ENCODE measurements at places on chromosomes 12 and 14.

DNA sequence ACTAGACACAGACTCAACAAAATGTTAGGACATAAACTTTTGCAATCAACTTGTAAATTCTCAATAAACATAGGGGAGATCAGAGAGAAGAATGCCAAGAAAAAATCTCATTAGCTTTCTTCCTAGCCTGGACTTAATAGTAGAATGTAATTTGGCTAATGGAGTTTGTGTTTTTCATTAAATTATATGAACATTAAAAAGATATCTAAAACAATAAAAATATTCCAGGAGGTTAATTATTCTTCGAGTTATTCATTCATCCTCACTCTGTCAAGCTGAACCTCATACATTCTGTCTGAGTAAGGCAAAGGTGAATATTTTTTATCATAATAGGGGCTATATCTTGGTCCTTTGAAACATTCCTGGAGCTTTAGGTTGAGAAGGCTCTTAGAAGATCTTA lies 551.9 kb upstream of the TBX3 start:
- no peak for DNase-seq

- DNase-seq, result no peak
These were observed 138.7 kb upstream of the E2F7 start for GRCh38 chr12:77204083-77204482.

GRCh38 chr12:125129591-125130255 lies 64.5 kb downstream of the AACS start:
- no peak for DNase-seq

GRCh38 chr12:16076557-16076956 lies 165.4 kb downstream of the DERA start:
- DNase-seq, result peak; percentile 39

- no peak for DNase-seq
These were observed 123.1 kb downstream of the PAH start for GRCh38 chr12:102793921-102794320.

DNA sequence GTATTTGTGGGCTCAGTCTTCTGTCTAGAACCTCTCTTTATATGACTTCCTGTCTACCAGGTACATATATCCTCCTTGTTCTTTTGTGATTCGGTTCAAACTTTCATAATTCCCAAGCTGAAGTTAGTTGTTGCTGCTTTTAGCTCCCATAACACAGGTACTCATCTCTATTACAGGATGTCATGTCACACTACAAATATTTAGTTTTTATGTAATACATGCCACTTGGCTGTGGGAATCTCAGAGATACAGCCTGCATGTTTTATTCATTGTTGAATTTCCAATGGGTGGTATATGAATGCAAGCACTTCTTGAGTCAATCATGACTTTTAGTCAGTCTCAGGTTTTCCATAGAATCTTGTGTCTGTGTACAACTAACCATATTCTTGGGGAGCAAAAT lies 122.7 kb downstream of the SINHCAF start:
- no peak for DNase-seq

DNA sequence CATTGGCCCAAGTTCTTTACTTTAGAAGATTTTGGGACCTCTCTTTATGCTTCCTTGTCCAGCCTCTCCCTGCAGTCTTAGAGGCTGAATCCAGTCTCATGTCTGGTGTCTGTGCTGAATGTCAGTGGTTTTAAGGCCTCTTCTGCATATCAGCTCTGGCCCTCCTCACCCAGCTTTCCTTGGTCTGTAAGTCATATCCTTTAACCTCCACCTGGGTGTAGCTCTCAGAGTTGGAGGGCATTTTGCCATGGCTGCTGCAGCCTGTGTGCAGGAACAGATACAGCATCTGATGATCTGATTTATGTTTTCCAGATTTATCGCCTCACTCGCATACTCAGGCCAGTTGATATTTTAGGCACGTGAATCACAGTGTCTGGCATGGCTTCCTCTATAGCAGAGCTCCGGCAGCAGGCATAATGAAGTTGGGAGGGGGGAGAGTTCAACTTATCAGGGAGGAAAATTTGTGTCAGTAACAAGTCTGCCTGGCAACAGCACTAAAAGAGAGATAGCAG lies 335.0 kb downstream of the PCNX1 start:
- peak; percentile 40 for DNase-seq

DNA sequence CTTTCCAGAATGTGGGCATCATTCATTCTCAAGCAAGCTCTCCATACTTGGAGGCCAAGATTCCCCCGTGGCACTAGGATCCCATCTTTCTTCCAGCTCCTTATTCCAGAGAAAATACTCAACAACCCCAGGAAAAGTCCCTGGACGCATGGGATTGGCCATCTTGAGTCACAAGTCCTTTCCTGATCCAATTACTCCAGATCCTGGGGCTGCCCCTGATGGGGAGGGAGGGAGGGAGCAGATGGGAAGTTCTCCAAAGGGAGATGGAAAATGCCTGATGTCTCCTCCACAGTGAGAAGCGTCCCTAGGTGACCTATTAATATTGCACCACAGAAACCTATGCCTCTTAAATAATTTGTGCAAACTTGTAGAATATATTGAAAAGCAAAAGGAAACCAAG lies 12.4 kb upstream of the KCNK13 start:
- DNase-seq, result peak; percentile 7

- peak; percentile 62 for DNase-seq
These were observed 28.6 kb downstream of the EML1 start for GRCh38 chr14:99821519-99822508.

DNA sequence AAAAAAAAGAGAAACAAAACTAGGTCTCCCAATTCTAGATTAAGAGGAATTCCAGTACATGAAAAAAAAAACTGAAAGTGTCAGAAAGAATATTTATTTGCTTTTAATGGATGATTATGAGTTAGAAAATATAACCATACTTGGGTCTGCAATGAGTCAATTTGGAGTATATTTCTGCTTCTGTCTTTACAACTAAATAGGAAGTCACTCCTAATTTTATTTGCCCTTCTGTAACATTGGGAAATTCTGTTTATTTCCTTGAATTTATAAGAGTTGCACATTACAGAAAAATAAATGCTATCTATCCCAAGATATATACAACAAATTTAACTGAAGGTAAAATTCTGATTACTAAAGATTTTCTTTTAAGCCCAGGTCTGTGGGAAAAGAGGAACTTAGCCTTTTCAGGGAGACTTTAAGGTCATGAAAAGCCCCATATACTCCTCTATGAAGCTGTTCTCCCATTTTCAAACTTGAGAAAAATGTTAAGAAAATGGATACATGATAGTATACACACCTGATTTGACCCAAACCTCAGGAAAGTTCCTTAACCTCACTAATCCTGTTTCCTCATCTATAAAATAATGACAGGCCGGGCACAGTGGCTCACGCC lies 7.2 kb downstream of the SINHCAF start:
- DNase-seq, result no peak

- DNase-seq, result no peak
These were observed 595.1 kb upstream of the ATP2B1 start for GRCh38 chr12:90303771-90304170.

DNA sequence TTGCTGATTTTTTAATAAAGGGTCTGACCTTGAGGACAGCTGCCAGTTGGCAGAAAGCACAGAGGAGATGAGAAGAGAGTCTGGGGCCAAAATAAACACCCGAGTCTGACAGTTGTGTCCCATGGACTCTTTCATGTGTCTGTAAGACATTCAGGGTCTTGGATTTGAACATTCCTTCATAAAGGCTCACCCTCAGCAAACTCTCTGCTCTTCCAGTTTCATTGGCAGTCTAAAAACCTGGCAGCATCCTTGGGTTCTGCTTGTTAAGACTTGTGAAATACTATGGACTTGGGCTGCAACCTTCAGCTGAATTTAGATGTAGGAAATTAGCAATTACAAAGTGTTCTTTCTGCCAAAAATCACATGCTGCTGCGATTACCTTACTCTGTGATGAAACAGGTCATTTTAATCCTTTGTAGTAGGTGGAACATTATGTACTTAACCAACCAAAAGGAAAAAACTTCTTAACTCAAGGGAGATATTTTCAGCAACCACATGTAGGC lies 32.0 kb upstream of the LMNTD1 start:
- DNase-seq, result no peak

GRCh38 chr12:108855284-108856169 lies 1.9 kb downstream of the SSH1 start:
- peak; percentile 17 for DNase-seq

DNA sequence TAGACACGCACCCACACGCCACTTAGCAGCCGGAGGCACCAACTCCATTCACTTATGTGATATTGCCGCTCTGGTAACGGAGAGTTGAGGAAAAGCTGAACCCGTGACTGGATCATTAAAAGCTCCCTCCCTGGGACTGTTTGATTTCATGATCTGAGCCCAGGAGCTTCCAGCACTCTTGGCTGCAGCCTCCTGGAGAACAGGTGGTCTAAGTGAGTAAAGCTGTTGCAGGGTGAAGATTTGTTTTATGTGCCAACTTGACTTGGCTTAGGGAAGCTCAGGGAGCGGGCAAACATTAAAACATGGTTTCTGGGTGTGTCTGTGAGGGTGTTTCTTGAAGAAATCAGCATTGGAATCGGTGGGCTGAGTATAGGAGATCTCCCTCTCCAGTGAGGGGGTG lies 16.9 kb upstream of the TMEM132C start:
- DNase-seq, result no peak

DNA sequence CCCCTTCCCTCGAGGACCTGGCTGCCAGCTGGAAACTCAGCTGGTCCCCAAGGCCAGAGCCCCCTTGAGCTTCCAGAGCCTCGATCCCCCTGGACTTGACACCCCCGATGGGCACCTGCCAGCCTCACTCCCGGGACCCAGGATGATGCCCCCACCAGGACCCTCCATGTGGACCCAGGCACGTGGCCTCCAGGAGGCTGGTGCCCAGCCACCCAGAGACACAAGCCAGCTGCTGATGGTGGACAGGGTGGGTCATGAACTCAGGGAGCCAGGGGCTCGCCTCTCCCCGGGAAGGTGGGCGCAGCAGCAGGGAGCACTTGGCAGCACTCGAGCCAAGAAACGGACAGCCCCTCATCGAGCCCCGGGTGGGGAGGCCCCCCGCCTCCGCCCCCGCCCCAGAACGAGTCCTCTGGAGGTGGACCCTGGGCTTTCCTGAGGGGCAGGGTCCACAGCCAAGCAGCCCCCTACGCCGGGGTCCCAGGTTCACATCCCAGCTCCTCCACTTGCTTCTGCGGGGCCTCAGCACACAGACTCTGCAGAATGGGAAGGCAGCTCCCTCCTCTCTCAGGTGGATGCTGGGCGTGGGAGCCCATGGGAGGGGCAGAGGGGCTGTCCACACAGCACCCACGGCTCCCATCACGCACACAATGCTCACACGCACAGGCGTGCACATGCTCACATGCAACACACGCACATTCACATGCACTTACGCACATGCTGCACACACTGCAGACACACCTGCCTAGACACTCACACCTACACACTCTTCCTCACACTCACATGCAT lies 12.1 kb downstream of the C14orf180 start:
- no peak for DNase-seq

GRCh38 chr14:76320486-76320885 lies 55.5 kb upstream of the ESRRB start:
- no peak for DNase-seq

DNA sequence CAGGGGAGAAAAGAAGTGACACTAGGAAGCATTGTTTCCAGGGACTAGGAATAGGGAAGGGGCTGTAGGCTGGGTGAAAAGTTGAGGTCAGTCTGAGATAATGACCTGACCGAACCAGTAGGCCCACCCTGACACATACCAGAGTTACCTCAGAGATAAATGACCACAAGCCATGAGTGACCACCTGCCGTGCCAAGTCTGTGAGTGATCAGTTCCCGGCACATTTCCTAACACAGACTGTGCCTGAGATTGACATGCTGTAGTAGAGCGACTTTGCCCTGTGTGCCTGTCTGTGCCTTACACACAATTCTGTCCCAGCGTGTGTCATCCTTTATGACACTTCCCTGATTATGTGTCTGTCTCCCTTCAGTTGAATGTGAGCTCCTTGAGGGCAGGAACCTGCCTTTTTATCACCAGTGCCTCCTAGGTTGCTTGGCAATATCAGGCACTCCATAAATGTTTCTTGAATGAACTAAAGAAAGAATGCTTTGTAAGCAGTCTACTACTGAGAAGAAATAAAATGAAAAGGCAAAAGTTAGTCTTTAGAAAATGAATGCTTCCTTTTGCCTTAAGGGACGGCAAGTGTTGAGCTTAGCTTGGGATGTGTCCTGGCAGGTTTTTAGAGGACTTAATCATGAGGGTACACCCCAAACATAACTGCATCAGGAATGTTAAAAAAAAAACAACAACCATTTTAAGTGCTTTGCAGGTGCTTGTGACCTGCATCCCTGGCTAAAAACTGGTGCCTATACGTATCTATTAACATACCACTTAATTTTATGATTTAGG lies 9.6 kb upstream of the SSPN start:
- no peak for DNase-seq

DNA sequence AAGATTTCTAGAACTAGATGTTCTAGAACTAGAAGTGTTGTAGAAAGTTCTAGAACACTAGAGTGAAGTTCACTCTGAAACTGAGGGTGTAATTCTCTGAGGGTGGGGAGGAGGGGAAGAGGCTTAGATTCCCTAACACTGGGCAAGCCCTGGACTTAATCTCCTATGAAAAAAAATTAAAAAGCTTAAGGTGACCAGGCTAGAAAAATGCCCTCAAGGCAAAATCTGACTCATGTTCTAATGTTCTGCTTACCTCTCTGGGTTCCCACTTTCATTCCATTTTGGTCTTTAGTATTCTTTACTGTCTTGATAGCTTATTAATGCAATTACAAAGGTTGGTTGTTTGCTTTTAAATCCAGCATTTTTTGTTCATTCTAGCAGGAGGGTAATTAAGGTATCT lies 101.5 kb downstream of the KICS2 start:
- DNase-seq, result no peak

GRCh38 chr12:116502989-116503496 lies 56.1 kb upstream of the MAP1LC3B2 start:
- DNase-seq, result no peak

- peak; percentile 10 for DNase-seq
These were observed 29.6 kb upstream of the NTN4 start for GRCh38 chr12:95820096-95820703.

DNA sequence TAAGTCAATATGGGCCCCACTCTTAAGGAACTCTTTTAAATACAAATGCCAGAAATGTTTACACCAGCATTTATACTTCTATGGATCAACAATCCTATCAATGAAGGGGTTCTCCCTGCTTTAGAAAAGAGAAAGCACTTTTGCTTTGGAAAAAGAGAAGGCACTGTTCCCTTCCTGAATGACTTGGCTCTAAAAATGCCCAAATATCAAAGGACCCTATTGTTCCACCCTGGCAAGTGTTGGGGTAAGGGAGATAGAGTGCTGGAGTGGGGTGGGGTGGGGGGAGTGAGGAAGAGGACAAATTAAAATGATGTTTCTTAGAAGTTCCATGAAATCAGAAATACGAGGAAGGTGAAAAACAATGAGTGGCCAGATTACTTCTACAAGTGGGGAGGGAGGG lies 131.6 kb upstream of the GRIN2B start:
- no peak for DNase-seq

- DNase-seq, result no peak
These were observed 143.8 kb downstream of the BCL11B start for GRCh38 chr14:99128185-99128584.

- no peak for DNase-seq
These were observed 78.5 kb downstream of the DICER1 start for GRCh38 chr14:95078867-95079266.

Data from SK-N-DZ (cell line).